H1 (cell line): ENCODE measurements at places on chromosomes 4 and X.

GRCh38 chr4:1166509-1167243, 5.7 kb downstream of the SPON2 start:
- H3K27ac ChIP-seq: no peak overlapping the region
- H3K4me1 ChIP-seq: no peaks in the 10 kb centered on the region
- H3K27me3 ChIP-seq: peaks cover 45% of the 10 kb centered on the region
- no peaks in the 10 kb centered on the region for H3K36me3 ChIP-seq
- DNase-seq: no peak

- no peak overlapping the region for H3K27ac ChIP-seq
- peaks cover 5% of the 10 kb centered on the region; the same call in 1 of the 2 replicates for H3K4me1 ChIP-seq
- H3K4me3 ChIP-seq: peak overlapping the region; percentile 49
Observed at GRCh38 chrX:23332101-23332887, 2.4 kb upstream of the PTCHD1 start.

GRCh38 chrX:39152106-39152649, 350.9 kb downstream of the MID1IP1 start:
- H3K27ac ChIP-seq: no peak overlapping the region
- no peak for DNase-seq
- H3K36me3 ChIP-seq: no peaks in the 10 kb centered on the region

DNA sequence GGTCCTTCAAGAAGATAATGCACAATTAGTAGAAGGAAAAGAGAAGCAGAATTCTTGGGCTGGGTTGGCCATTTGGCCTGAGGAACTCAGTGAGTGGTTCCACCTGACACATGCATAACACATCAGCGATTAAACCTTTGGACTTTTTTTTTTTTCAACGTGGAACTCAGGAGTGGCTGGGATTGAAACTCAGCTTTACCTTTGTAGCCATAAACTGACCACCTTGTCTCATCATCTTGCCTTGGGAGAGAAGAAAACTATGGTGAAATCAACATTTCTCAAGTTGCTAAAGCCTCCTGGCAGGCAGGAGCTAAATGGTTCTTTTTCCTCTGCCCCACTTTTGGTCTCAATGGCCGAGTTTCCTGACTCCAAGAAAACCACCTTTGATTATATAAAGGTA, 16.3 kb downstream of the PTTG2 start:
- H3K4me1 ChIP-seq: peaks cover 11% of the 10 kb centered on the region
- H3K27ac ChIP-seq: peak overlapping the region; percentile 63; the same call in 1 of the 2 replicates
- H3K4me3 ChIP-seq: peak overlapping the region; percentile 47
- H3K27me3 ChIP-seq: no peaks in the 10 kb centered on the region
- H3K36me3 ChIP-seq: no peaks in the 10 kb centered on the region

- H3K36me3 ChIP-seq: no peaks in the 10 kb centered on the region
- H3K27ac ChIP-seq: no peak overlapping the region
- no peaks in the 10 kb centered on the region for H3K4me1 ChIP-seq
- peak; percentile 9 for DNase-seq
- no peak overlapping the region for H3K4me3 ChIP-seq
- H3K27me3 ChIP-seq: no peaks in the 10 kb centered on the region
Observed at GRCh38 chr4:128241425-128241913, 46.1 kb downstream of the PGRMC2 start.
